ENCODE measurements at places on chromosomes 3 and 15.

- no peak for DNase-seq
Observed at GRCh38 chr3:160637086-160637485, 39.9 kb upstream of the ARL14 start.

DNA sequence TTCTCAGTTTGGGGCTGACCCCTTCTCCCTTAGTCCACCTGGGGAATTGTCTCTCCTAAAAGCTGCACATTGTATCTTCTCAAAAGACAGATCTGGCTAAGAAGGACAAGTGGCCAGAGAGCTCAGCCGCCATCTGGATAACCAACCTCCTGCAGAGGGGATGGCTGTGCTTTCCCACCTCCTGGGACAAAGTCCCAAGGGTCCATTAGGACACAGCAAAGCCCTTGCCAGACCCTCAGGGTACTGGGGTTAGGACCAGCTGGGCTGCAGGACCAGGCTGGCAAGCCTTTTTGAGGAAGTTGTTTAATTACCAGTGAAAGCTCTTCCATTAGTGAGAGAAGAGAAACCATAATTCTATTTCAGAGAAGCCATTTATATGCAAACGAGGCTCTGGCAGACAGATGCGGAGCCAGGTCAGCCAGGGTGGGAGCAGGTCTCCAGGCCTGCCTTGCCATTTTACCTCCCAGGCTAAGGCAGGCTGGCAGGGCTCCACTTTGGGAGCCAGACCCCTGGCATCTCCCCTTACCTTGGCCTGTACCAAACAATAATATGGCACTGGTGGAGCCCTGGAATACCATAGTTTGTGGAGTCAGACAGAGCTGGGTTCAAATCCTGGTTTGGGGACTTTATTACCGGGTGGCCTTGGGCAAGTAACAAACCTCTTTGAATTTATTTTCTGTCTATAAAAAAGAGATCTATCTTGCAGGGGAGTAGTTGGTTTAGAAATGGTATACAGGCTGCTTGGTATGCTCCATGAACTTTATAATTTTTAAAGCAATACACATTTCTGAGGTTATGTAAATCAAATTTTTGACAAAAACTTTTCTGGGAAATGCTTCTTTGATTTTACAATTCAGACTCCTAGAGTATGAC is 17.9 kb downstream of the SHF start:
- no peak for DNase-seq

DNA sequence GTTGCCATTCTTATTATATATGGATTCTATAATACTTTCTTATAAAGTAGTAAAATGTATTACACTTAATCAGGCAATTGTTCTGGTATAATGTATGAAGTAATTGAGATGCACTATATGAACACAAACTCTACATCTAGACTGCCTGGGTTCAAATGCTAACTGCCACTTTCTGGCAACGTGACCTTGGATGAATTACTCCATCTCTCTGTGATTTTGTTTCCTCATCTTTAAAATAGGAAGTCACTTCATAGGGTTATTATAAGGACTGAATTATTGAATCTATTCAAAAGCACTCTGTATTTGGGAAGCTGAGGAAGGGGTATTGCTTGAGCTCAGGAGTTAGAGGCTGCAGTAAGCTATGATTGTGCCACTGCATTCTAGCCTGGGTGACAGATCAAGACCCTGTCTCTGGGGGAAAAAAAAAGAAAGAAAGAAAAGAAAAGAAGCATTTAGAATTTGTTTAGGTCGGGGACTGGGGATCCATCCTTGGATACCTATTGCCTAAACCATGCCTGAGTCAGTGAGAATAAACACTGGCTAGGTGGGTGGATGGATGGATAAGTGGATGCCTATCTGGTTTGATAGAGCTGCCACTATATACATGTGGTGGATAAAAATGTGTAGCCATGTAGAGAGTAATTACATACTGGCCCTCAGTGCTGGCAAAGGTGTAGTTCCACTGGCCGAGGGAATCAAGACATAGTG is 2.5 kb downstream of the TM4SF1 start:
- no peak for DNase-seq

DNA sequence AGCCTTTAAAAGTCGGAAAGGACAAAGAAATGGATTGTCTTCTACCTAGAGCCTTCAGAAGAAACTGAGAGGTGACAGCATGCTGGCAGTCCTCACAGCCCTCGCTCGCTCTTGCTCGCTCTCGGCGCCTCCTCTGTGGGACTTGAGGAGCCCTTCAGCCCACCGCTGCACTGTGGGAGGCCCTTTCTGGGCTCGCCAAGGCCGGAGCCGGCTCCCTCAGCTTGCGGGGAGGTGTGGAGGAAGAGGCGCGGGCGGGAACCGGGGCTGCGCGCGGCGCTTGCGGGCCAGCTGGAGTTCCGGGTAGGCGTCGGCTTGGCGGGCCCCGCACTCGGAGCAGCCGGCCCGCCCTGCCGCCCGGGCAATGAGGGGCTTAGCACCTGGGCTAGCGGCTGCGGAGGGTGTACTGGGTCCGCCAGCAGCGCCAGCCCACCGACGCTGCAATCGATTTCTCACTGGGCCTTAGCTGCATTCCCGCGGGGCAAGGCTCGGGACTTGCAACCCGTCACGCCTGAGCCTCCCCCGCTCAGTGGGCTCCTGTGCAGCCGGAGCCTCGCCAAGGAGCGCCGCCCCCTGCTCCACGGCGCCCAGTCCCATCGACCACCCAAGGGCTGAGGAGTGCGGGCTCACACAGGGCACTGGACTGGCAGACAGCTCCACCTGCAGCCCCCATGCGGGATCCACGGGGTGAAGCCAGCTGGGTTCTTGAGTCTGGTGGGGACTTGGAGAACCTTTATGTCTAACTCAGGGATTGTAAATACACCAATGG is 953.8 kb upstream of the GBE1 start:
- no peak for DNase-seq

DNA sequence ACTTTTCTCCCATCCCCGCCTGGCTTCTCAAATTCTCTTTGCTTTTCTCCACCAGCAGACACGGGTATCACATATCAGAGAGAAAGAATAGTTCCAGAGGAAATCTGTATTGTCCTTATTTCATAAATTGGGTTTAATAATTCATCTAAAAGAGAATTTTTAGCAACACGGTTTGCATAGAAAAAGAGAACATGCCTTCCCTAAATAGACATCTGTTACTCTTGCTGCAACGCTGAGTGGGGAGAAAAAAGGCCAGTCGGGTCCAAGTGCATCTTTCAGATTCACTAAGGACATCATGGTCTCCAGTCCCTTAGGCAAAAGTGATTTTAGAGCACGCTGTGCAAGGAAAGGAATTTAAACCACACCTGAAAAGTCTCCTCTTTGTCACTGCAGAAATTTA is 201.3 kb downstream of the ABHD5 start:
- no peak for DNase-seq

DNA sequence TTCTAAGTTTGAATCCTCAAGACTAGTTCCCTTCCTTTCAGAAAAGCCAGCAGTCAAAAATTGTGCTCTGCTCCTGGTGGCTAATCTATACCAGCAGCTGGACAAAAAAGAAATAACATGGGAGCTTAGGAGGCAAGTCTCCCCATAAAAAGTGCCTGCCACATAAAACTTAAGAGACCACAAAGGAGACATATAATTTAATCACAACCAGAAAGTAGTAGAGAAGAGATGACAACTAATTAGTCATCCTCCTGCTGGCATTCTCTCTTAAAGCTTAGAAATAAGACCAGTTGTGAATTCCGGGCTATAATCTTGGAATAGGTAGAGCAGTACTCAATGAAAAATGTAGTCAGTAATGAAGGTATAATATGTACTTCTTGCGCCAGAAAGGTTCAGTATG is 20.2 kb upstream of the IMPG2 start:
- no peak for DNase-seq

- no peak for DNase-seq
Observed at GRCh38 chr15:69718916-69719315, 266.3 kb downstream of the RPLP1 start.

- DNase-seq = no peak
Observed at GRCh38 chr3:147915057-147915456, 505.9 kb downstream of the ZIC1 start.

- no peak for DNase-seq
Observed at GRCh38 chr3:54631516-54632325, 296.1 kb downstream of the LRTM1 start.

GRCh38 chr15:50083424-50084025 is 35.5 kb downstream of the ATP8B4 start:
- DNase-seq = no peak

DNA sequence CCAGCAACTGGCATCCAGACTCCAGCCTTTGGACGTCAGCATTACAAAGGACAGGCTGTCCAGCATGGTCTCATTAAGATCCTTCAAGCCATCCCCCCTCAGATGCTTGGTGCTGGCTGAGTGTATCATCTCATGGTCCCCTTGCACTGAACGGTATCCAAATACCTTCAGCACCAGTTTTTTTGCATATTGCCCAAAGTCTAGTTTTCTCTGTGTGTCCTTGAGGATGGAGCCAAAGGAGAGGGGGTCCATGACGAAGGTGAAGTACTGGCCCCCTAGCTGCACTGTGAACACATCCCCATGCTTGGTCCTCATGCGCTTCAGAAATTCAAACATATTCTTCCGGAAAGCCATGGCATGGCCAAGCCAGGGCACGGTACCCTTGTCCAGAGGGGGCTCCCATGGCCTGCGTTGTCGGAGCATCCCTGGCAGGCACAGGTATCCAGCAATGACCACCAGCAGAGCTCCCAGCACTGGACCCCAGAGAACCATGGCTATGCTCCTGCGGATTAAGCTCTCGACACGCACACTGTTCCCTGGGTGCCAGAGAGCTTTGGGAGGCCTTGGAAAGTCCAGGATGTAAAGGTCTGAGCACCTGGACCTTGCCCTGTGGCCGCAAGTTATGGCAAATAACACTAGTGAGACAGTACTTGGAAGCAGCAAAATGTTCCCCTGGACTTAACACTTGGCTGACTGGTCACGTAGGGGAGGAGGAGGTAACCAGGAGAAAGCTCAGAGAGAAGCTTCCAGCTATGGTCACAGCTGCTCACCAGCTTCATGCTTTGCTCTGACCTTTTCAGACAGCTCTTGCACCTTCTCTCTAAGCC is at the start of gene CYP8B1:
CYP8B1 (minus strand) TSS at position 555 of the 827 bp plus-strand sequence; CDS start at position 492, 63 bp downstream.
- no peak for DNase-seq

DNA sequence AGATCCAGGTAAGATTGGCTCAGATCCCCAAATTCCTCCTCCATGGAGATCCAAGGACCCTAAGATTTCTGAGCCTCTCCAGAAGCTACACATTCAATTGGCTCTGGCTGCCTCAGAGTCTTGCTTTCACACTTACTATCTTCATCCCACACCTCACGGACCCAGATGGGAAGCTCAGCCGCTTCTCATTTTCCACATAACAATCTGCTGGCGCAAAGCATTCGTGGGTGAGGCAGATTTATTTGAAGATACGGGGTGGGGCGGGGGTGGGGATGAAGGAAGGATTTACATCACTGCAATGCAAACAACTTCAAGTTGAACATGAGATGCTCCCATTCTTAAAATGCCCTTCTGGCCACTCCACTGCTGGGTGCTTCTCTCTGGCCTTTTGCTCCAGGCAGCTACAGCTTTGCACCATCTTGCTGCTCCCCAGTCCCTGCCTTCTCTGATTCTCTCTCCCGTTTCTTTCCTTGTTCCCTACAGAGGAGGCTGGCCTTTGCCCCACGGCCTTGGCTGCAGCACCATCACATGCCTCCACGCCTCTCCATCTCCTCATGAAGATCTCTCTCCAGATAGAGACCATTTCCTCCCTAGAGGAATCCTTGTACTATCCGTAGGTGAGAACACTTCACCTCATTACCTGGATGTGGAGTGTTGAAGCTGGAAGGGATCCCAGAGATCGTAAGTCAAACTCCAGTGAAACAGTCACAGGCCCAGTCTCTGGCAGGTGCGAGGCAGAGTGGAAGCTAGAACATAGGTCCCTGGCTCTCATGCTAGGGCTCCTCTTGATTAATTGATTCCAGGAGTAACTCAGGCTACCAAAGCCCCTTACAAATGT is 175.9 kb downstream of the RPLP1 start:
- DNase-seq = no peak

GRCh38 chr15:62277816-62278394 is 112.8 kb upstream of the C2CD4B start:
- DNase-seq = no peak

- no peak for DNase-seq
Observed at GRCh38 chr3:154780263-154780662, 299.9 kb upstream of the MME start.

DNA sequence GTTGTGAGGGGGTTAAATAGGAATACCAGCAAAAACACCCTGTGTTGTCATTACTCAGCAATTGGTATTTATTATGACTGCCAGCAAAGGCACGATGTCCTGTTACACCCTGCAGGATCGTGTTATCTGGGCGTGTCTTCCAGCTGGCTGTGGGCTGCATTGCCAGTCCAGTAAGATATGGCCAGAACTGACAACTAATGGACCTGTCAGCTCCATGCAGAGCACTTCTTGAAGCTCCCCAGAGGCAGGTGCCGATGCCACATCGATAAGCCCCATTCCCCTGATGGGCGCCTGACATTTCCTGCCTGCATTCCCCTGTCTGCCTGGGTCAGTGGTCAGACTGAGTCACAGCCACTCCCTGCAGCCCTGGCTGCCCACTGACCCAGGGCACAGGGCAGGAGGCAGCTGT is 79.7 kb upstream of the RASGRF1 start:
- DNase-seq = peak; percentile 94

DNA sequence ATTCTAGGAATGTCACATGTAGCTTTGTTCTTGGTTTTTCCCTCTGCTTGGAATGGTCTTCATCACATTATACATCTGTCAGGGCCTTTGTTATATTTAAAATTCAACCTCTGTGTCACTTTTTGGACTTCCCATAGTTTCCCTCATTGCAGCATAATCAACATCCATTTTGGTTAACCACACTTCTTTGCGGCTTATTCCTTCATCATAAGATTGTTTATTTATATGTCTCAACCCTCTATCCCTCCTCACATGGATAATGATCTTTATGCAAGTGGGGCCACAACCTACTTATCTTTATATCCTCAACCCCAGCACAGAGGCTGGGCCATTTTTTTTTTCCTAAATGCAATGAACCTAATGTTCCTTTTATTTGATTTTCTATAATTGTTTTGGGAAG is 260.0 kb upstream of the THBS1 start:
- DNase-seq = no peak

DNA sequence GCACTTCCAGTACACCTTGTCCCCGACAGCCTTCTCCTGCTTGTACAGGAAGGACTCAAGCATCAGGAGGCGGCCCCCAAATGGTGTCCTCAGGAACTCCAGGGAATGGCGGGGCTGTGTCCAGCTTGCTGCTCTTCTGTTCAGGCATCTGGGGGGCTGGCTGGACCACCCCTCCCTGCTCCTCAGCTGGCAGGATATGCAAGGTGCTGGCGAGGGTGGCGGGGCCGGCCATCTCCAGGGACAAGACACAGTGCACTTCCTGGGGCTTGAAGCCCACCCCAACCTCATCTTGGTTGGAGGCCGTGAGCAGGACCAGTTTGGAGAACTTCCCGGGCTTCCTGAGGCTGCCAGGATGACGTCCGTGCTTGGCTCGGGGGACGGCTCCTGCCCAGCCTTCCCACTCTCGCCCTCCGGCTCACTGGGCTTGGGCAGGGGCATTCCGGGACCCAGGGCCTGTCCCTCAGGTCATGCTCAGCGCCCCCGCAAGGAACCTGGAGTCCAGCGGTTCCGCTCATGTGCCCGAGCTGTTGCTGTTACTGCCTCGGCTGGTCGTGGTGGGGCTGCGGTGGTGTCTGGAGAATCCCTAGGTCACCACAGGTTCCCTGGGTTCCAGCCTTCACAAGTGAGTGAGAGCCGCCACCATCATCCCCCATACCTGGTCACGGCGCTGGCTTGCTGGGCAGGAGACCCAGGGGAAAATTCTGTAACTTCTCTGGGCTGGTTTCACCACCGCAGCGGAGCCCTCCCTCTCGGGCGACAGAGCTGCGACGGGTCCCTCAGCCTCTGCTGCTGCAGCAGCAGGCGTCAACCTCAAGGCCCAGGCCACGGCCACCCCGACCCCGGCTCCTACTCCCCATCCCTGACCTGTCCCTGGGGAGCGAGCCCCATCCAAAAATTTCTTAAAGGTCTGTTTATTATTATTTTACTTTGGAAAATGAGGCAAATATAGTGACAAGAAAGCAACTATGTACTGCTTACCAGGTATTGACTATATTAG is 82.8 kb upstream of the FXR1 start:
- no peak for DNase-seq
